Fibroblast of skin of right quadriceps (primary cell): ENCODE measurements at places on chromosomes 11 and 22.

- no peak for DNase-seq
Measured at GRCh38 chr11:64598106-64598796, 7.2 kb downstream of the SLC22A12 start.

DNA sequence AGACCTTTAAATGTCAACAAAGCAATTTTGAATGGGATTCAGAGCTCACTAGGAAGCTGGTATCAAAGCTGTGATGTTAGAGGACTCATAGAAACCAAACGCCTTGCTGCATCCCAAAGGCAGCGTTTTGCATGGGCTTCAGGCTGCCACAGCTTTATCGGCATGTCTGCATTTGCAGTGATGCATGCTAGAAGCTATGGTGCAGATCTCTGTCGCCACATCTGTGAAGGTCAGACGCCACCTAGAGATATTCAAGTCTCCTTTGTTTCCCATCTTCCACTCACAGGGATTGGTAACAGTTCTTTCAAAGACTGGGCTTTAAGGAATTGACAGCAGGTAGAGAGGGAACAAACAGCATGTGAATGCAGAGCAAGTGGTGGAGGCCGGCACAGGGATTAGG is 47.8 kb downstream of the NTM start:
- DNase-seq = no peak

GRCh38 chr11:120666121-120666639 is 154.6 kb downstream of the GRIK4 start:
- DNase-seq = no peak

GRCh38 chr11:13334034-13334786 is 56.6 kb downstream of the BMAL1 start:
- no peak for DNase-seq

GRCh38 chr11:106152013-106152412 is 74.6 kb downstream of the AASDHPPT start:
- peak; percentile 66 for DNase-seq

- no peak for DNase-seq
Measured at GRCh38 chr11:73275381-73275750, 3.2 kb downstream of the P2RY6 start.

DNA sequence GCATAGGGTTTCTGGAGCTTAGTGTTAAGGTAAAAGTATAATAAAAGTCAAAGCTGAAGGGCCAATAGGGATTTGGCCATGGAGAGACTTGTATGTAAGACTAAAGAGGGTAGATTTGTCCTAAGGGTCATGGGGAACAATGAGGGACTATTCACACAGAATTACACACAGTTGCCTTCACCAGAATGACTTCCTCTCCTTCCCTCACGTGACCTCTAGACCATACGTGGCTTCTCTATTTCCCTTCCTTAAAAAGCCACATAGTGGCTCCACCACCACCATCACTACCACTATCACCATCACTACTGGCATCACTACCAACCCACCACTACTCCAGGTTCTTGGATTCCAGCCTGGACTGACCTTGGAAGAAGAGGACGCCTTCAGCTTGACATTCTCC is 2.8 kb downstream of the HPX start:
- no peak for DNase-seq

DNA sequence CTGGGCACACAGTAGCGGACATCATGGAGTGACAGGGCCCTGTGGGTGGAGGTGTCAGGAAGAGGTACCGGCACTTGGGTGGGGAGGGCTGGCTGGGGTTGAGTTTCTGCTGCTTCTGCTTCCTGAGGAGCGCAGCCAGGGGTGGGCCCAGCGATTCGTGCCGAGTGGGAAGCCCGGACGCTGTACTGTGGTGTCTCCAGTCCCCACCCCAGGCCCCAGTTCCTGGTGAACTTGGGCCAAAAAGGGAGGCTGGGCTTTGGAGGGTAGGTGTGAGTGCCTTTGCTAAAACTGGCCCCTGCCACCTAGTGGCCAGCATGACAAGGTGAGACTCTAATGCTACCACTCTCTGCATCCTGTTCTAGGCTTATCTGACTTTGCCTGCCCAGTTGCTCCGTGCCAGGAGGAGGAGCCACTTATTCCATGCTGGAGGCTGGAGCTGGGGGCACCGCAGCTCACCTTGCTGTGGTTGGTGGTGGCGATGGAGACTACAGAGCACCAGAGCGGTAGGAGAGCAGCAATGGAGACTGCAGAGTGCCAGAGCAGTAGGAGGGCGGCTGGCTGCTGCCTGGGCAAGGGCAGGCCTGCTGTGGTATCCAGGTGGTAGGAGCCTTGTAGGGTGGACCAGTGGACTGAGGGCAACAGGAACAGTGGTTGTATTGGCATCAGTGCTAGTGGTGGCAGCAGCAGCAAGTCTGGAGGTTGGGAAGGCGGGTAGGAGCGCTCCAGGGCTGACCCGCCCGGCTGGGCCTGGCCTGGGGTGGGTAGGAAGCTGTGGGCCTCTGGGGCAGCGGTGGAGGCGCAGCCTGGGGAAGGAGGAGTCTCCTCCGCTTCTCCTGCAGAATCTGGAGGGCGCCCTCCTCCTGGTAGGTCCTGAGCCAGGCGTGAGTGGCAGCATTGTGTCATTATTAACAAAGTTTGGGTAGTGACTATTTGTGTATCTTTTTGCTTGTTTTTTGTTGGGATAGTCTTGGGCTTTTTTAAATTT is 2.2 kb upstream of the RFPL2 start:
- peak; percentile 3 for DNase-seq

DNA sequence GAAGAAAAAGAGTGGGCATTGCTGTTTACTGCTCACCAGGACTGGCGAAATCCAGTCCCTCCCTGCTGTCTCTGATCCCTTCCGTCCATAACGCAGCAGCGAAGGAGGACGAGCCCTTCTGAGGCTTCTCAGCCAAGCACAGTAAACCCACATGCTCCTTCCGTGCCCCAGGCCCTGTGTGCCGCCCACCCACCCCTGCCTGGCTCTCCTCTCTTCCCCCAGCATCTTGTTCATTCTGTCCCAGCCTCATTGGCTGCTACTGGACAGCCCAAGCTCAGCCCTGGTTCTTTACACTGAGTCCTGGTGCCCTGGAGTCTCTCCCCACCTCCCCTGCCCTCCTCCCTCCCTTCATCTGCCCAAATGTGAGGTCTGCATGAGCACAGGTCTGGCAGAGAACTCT is 559.7 kb downstream of the BRD1 start:
- DNase-seq = no peak

GRCh38 chr11:5021996-5022395 is 24.3 kb upstream of the OR52J3 start:
- no peak for DNase-seq

DNA sequence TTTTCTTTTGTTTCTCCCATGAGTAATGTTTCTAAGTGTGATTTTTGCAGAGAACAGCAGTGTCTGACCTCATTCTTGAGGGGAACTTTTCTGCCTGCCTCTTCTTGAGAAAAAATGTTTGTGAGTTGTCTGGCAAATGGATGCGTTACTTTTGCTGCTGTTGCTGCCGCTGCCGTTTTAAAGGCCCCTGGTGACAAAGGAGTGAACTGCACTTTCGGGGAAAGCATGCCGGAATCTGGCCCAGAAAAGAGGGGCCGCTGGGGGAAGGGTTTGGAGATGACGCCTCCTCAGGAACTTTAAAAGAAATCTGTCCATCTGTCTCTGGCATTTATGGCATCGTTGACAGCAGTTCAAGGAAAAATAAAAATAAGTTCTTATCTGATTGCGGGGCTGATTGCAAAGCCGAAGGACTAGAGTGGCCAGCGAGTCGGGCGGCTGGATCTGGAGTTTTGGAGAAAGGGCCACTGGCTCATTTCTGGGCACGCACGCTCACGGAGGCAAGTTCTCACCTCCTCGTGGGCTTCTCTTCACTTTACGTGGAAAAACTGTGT is 16.5 kb downstream of the ZBTB16 start:
- DNase-seq = peak; percentile 61

DNA sequence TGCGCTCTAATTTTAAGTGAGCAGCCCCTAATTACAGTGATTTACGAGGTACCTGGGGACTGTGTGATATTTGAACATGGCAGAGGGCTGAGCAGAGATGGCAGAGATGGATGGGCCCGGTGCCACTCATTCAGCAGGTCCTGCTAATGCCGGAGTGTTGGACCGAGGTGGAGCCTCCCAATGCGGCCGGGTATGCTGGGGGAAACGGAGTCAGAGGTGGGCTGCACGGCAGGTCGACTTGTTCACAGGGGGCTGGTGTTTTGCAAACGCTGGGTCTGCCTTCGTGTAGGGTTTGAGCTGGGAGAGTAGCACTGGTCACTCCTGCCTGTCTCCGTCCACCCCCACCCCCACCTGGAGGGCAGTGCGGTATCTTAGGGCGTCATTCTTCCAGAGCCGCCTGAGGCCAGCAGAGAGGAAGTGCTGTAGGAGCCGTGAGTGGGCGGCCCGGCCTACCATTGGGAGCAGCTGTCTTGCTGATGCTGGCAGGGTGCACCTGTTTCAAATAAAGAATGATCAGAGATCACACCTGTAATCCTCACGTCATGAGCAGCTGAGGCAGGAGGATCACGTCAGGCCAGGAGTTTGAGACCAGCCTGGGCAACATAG is 122.6 kb downstream of the IGLL1 start:
- no peak for DNase-seq

GRCh38 chr22:40300316-40300715 is 46.0 kb upstream of the ADSL start:
- DNase-seq = no peak

DNA sequence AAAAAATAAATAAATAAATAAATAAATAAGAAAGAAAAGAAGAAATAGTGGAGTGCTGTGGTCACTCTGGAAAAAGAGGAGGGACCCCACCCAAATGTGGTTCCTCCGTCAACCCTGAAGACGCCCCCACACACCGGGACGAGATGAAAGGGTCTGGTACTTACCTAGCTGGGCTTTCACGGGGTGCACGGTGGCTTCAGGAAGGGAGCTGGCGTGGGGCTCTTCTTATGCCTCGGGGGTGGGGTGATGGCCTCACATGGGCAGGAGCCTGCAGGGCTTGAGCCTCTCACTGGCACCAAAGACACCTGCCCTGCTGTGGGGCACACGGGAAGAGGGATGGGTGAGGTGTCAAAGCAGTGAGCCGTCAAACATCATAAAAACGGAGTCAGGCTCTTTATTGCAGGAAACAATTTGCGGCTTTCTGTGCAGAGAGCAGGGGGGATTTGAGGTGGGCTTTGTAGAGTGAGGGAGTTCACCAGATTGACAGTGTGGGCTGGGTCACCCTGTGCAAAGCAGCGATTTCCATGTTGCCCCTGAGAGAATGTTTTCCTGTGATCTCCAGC is 28.0 kb upstream of the KRTAP5-6 start:
- no peak for DNase-seq

GRCh38 chr11:41895081-41895480 is 435.6 kb upstream of the LRRC4C start:
- DNase-seq = no peak

DNA sequence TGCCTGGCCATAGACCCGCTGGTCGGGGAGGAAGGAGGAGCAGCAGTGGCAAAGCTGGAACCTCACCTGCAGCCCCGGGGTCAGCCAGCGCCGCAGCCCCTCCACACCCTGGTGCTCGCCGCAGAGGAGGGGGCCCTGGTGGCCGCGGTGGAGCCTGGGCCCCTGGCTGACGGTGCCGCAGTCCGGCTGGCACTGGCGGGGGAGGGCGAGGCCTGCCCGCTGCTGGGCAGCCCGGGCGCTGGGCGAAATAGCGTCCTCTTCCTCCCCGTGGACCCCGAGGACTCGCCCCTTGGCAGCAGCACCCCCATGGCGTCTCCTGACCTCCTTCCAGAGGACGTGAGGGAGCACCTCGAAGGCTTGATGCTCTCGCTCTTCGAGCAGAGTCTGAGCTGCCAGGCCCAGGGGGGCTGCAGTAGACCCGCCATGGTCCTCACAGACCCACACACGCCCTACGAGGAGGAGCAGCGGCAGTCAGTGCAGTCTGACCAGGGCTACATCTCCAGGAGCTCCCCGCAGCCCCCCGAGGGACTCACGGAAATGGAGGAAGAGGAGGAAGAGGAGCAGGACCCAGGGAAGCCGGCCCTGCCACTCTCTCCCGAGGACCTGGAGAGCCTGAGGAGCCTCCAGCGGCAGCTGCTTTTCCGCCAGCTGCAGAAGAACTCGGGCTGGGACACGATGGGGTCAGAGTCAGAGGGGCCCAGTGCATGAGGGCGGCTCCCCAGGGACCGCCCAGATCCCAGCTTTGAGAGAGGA is 11.9 kb downstream of the TMEM121B start:
- DNase-seq = no peak

GRCh38 chr11:86949995-86950660 is 5.1 kb downstream of the FZD4 start:
- peak; percentile 53 for DNase-seq

GRCh38 chr11:29026286-29026685 is 918.1 kb downstream of the METTL15 start:
- no peak for DNase-seq

GRCh38 chr22:48449466-48450187 is 1378.0 kb downstream of the BRD1 start:
- no peak for DNase-seq

DNA sequence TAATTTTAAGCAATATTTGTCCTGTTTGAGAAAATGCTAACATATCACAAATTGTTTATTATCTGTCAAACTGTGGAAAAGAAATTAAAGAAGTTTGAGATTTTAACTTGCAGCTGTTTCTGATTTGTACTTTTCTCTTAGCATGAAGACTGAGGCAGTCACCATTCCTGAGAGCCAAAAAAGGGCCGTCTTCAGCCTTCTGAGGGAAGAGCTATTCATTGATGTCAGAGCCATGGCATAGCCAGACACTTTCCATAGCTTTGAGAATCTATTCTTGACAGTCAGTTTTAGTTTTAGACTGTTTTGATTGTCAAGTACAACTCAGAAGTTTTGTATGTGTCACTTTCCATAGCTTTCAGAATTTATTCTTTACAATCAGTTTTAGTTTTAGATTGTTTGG is 32.1 kb downstream of the YAP1 start:
- DNase-seq = peak; percentile 61

- DNase-seq = no peak
Measured at GRCh38 chr22:25014896-25015755, 62.6 kb downstream of the KIAA1671 start.

DNA sequence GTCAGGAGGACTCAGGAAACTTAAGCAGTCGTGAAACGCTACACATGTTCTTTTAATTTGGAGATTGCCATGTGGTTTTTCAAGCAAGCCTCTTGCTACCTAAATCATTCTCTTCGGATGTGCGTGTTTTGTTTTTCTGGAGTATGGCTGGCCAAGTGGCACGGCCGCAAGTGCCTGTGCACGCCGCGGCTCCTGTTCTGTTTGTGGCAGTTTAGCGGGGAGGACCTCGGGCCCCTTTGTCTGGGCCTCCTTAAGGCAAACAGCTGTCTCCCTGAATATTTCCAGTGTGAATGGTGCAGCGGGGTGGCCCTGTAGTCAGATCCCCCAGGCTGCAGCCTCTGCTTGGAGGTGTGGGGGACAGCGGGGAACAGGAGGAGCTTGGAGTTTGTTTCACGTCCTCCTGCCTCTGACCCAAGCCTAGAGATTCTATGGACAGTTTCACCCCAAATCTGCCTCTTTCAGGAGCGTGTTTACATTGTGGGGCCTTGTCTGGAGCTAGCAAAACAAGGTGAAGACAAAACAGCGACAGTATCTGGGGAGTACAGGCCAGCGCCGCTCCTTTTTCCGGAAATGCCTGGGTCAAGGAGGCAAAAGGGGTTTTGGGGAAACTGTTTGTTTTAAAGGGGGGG is 1.3 kb downstream of the LRP5 start:
- peak; percentile 46 for DNase-seq

GRCh38 chr22:35894937-35895708 is 133.5 kb downstream of the RBFOX2 start:
- peak; percentile 73 for DNase-seq

GRCh38 chr11:75597636-75598035 is 35.6 kb downstream of the SERPINH1 start:
- DNase-seq = peak; percentile 20

- DNase-seq = no peak
Measured at GRCh38 chr11:72327606-72328005, 83.6 kb upstream of the PHOX2A start.
